Right lobe of liver (tissue), 6 donors: ENCODE measurements at places on chromosomes 2 and 18.
A peak's percentile ranks its signal among the peaks of the same experiment; 100 is the strongest.

GRCh38 chr2:229650901-229651300 is 63.5 kb downstream of the DNER start:
- no peak for DNase-seq

- no peak for DNase-seq
These were observed 3.4 kb upstream of the CYP1B1 start for GRCh38 chr2:38079116-38080052.

GRCh38 chr2:101803128-101803527 is 105.6 kb downstream of the MAP4K4 start:
- no peak for DNase-seq

GRCh38 chr2:174682007-174682577 is 82.2 kb downstream of the CHRNA1 start:
- DNase-seq, result peak; percentile 52
